Caco-2 (cell line): ENCODE measurements at places on chromosomes 5 and 9. TPM values are rescaled to one million over a fixed set of nuclear protein-coding genes. Genes with fewer than 3 reads are reported as not detected.

DNA sequence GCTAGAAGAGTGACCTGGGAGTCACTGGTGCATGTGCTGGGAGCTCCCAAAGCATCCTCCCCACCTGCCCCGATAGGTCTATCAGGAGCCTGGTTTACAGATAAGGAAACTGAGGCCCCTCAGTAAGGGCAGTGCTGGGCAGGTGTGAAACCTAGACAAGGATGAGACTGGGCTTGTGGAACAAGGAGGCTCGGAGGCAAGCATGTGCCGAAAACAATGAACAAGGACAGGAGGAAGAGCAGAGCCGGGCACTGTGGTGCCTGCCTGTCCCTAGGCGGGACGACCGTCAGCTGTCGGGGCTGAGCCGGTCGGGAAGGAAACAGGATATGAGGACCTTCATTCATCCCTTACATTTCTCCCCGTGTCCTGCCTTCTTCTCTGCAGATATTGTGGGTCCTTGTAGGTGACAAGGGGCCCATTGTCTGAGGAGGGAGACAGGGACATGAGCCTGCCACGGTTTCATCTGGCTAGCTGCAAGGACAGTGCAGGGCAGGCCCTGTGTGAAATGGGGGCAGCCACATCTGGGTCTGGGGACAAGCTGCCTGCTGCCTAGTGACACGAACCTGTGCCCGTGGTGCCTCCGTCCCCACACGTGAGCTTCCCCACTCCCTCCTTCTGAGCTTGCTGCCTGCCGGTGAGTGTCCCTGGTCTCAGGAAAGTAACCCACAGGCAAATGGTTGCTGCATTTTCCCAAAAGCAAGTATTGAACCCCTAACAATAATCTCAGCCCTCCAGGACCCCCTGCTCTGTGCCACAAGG lies 18.6 kb downstream of the FGD3 start:
- no peaks in the 10 kb centered on the region for H3K27me3 ChIP-seq
- H3K27ac ChIP-seq = peak overlapping the region; percentile 32
- no peak for DNase-seq

GRCh38 chr5:152688561-152689249 lies 283.6 kb upstream of the NMUR2 start:
- H3K4me1 ChIP-seq = no peaks in the 10 kb centered on the region
- H3K36me3 ChIP-seq = no peaks in the 10 kb centered on the region
- DNase-seq = no peak
- no peak overlapping the region for H3K4me3 ChIP-seq
- no peak overlapping the region for H3K27ac ChIP-seq
- H3K27me3 ChIP-seq = no peaks in the 10 kb centered on the region

DNA sequence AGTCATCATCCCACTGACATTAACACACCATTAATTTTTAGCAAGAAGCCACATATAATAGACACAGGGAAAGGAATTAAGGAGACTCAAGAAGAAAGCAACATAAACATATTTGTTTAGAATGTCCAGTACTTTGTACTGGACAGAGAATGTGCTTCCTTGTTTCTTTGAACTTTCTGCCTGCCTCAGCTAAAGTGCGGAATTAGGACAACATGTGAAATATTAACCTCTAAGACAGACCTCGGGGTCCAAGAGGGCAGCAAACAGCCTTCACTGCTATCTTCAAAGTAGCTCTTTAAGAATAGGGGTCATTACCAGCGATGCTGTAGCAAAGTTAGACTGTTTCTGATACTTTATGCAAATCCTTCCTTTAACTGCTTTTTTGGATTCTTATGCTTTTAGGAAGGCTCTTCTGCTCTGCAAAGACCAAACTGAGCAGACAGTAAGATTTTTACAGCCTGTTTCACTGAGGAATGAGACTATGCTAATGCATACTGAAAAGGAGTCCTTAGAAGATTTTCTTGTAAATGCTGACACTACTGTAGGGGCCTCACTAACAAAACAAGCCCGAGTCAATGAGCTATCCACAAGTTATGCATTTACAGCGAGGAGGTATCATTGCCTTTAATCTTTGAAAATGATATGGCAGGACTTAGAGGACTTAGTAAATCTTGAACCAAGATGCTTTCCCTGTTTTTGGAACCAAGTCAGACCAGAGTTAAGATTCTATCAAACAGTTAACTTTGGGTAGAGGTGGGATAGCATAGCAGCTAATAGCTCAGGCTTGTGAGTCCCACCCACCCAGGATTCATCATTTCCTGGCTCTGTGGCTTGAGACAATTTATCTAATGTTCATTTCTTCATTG lies 23.8 kb downstream of the DAB2 start:
- H3K4me3 ChIP-seq = peak overlapping the region; percentile 17
- no peaks in the 10 kb centered on the region for H3K36me3 ChIP-seq
- peaks cover 50% of the 10 kb centered on the region for H3K4me1 ChIP-seq
- DNase-seq = peak; percentile 67

DNA sequence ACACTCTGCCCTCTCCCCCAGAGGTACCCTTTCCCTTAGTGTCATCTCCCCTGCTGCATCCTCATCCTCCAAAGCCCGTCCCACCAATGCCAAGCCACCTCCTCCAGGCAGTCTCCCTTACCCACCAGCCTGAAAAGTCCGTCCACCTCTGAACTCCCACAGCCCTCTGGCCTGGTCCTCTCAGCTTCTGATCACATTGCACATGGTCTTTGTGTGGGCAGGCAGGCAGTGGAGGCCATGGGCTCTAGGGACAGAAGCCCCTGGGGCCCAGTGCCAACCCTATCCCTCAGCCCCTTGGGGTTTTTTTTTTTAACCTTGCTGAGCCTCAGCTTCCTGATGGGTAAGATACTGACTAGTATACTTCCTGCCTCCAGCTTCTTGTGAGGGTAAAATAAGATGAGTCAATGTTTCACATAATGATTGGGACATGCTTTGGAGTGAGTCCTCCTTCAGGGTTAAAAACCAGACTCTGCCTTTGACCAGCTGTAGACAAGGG lies 19.4 kb downstream of the CSF1R start:
- H3K27me3 ChIP-seq = no peaks in the 10 kb centered on the region
- peaks cover 6% of the 10 kb centered on the region; the same call in 1 of the 2 replicates for H3K4me1 ChIP-seq
- no peaks in the 10 kb centered on the region for H3K36me3 ChIP-seq
- no peak for DNase-seq
- peak overlapping the region; percentile 36 for H3K27ac ChIP-seq

The LIFR gene
- 4.8 and 5.1 TPM in 2 replicates for total RNA-seq

- no peaks in the 10 kb centered on the region for H3K27me3 ChIP-seq
- no peak overlapping the region for H3K27ac ChIP-seq
- H3K4me3 ChIP-seq = no peak overlapping the region
These were observed 187.0 kb downstream of the CACNA1B start for GRCh38 chr9:138064547-138064946.

The PSMD5 gene
- total RNA-seq = 53.7 and 68.1 TPM in 2 replicates

DNA sequence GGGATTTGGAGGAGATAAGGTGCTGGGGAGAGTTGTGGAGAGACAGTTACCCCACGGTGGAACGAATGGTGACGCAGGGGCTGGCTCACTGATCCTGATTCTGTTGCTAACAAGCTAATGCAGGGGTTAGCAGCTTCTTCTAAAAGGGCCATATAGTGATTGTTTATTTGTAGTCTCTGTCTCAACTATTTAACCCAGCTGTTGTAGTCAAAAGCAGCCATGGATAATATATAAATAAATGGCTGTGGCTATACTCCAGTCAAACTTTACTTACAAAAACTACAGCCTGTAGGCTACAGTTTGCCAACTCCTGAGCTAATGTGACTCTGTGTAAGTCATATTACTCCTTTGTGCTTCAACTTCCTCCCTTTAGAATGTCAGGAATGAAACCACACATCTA lies 21.8 kb downstream of the STOM start:
- H3K4me1 ChIP-seq = no peaks in the 10 kb centered on the region
- H3K36me3 ChIP-seq = no peaks in the 10 kb centered on the region
- no peak overlapping the region for H3K4me3 ChIP-seq
- no peak overlapping the region for H3K27ac ChIP-seq
- no peaks in the 10 kb centered on the region for H3K27me3 ChIP-seq

DNA sequence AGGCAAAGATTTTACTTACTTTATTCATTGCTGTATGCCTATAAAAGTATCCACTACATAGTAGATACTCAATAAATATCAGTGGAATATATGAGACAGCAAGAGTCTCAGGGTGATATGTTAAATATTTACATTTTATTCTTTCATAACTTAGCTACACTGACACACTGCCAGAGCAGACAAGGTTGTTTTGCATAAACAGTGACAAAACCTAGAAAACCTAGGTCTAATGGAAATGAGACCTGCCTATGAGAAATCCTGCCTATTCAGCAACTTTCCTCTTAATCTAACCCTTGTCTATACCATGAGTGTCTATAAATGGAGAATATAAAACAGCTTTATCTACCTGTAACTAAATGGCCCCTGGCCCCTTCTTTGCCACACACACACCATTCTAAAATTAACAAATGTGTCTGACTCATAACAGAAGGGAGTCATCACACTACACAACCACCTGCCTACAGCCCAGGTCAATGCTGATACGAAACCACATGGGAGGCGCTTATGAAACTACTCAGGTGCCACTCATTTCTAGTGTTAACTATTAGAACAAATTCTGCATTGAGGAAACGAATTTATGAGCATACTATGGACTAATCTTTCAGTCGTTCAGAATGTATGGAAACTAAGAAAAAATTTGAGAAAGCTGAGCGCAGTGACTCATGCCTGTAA lies 60.3 kb downstream of the UBAP2 start:
- no peaks in the 10 kb centered on the region; the same call in 1 of the 2 replicates for H3K36me3 ChIP-seq
- no peak overlapping the region for H3K4me3 ChIP-seq
- no peak overlapping the region for H3K27ac ChIP-seq
- H3K27me3 ChIP-seq = no peaks in the 10 kb centered on the region
- no peak for DNase-seq
- no peaks in the 10 kb centered on the region for H3K4me1 ChIP-seq

DNA sequence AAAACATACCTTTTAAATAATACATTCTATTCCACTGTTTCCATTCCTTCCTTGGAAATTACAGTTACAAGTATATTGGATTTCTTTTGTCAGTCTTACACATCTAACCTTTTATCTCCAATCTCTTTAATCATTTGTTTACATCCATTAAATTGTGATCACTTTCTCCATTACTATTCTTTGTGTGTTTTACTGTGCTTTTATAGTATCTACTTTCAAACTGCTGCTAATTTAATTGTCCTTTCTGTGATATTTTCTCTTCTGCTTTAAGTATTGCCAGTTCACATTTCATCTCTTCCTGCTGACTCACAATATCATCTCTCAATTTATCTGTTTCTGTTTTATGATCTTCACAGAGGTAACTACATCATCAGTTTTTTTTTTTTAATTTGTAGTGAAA lies 39.6 kb downstream of the AGTPBP1 start:
- no peaks in the 10 kb centered on the region for H3K36me3 ChIP-seq
- H3K4me3 ChIP-seq = no peak overlapping the region
- no peaks in the 10 kb centered on the region for H3K27me3 ChIP-seq
- no peak for DNase-seq
- H3K27ac ChIP-seq = no peak overlapping the region

DNA sequence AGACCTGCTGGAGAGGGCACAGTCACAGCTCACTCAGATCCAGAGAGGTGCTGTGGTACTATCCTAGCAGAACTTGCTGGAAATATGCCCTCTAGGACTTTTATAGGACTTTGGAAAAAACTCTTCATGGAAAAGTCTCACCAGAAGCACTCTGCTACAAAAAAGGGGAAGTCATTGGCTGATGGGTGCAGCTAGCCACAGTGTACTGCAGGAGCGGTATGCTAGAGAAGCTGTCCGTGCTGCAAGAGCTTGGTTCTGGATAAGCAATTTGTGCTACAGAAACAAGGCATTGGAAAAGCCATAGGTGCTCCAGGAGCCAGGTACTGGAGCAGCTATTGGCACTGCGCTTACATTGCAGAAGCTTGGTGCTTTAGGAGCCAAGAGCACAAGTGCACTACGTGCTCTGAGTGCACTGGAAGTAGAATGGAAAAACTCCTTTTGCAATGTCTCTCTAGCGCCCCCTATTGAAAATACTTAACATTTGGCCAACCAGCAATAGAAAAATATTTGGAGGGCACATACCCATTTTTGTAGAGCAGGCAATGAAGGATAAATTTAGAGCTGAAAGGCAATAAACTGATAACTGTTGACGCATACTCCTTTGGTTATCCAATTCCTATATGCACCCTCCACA lies 83.4 kb downstream of the MEGF10 start:
- DNase-seq = no peak
- no peaks in the 10 kb centered on the region for H3K27me3 ChIP-seq
- no peak overlapping the region for H3K27ac ChIP-seq
- H3K36me3 ChIP-seq = no peaks in the 10 kb centered on the region

The SNCB gene
- total RNA-seq = not detected in 2 replicates

The MYOT gene
- not detected in 2 replicates for total RNA-seq

The CDKN2A gene
- total RNA-seq = 46.6 and 48.0 TPM in 2 replicates

The AKNA gene
- 43.0 and 57.8 TPM in 2 replicates for total RNA-seq
